ENCODE measurements at places on chromosomes 1 and 21. TPM values are rescaled to one million over a fixed set of nuclear protein-coding genes. Genes with fewer than 3 reads are reported as not detected.

The HENMT1 gene
- 4.5 TPM for total RNA-seq

The CCDC30 gene
- total RNA-seq, result 0.80 TPM

The RNF2 gene
- total RNA-seq, result 19.5 TPM

The CHD5 gene
- total RNA-seq, result 1.0 TPM

The ATF3 gene
- total RNA-seq, result 39.8 TPM

The SAMD11 gene
- 28.0 TPM for total RNA-seq

The SELENOF gene
- total RNA-seq, result 170 TPM

The FCGR3A gene
- total RNA-seq, result not detected

The SLC9C2 gene
- total RNA-seq, result not detected

The OR2L13 gene
- total RNA-seq, result not detected

The GPR89B gene
- 4.0 TPM for total RNA-seq

The RHD gene
- not detected for total RNA-seq

The HEYL gene
- total RNA-seq, result 3.5 TPM

The NUAK2 gene
- 35.3 TPM for total RNA-seq

The BRDT gene
- not detected for total RNA-seq

The CA14 gene
- not detected for total RNA-seq

The C1orf226 gene
- 0.73 TPM for total RNA-seq

The PRAMEF20 gene
- not detected for total RNA-seq

The NTMT2 gene
- total RNA-seq, result not detected

The SLAMF8 gene
- total RNA-seq, result not detected

The SH2D2A gene
- total RNA-seq, result 5.1 TPM

The MLLT11 gene
- total RNA-seq, result 19.0 TPM

The LDLRAD1 gene
- total RNA-seq, result not detected

The SLC2A5 gene
- 0.17 TPM for total RNA-seq

The SLAMF9 gene
- 0.41 TPM for total RNA-seq

The RNF223 gene
- total RNA-seq, result 0.39 TPM

The DENND2D gene
- 1.3 TPM for total RNA-seq

The FMO5 gene
- 0.34 TPM for total RNA-seq

The ZBTB37 gene
- total RNA-seq, result 1.9 TPM

The PTGER3 gene
- total RNA-seq, result not detected

The ARTN gene
- 0.23 TPM for total RNA-seq

The BCAR3 gene
- total RNA-seq, result 56.8 TPM

The GPR25 gene
- total RNA-seq, result not detected

The DDR2 gene
- total RNA-seq, result 0.38 TPM

The SH3D21 gene
- 1.7 TPM for total RNA-seq

The RGSL1 gene
- not detected for total RNA-seq

The KIF17 gene
- 1.4 TPM for total RNA-seq

The TINAGL1 gene
- total RNA-seq, result 0.64 TPM

The TP73 gene
- total RNA-seq, result 0.58 TPM

The OR2L8 gene
- total RNA-seq, result not detected

The CAPZB gene
- 229 TPM for total RNA-seq

The VANGL1 gene
- 22.7 TPM for total RNA-seq

The NSUN4 gene
- 15.9 TPM for total RNA-seq

The HES3 gene
- not detected for total RNA-seq

The CFAP126 gene
- total RNA-seq, result not detected

The KCNC4 gene
- 3.4 TPM for total RNA-seq

The ELAVL4 gene
- total RNA-seq, result not detected

The DNM3 gene
- total RNA-seq, result 0.70 TPM

The S100A5 gene
- 0.52 TPM for total RNA-seq

The OR6K6 gene
- not detected for total RNA-seq

Data from A549 treated with DMSO at 1 μM for 4 hours (cell line).